Type B pancreatic cell (in vitro differentiated cells): ENCODE measurements at places on chromosomes 13 and 19.

DNA sequence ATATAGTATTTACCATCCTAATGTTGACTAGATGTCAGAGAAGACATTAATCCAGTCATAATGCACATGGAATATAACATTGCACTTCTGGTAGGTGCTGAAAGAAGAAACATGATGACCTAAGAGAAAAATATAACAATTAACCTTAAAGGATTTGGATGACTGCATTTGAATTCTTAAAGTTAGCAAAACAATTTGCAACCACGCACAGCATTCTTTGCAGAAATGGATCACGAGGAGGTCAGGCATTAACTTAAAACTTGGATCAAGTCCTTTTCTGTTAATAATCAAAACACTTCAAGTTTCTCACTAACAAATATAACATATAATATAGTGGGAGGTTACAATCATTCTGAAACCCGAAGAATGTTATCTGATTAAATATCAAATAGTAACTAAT is 525.0 kb upstream of the SLITRK6 start:
- no peaks in the 10 kb centered on the region for H3K27me3 ChIP-seq
- no peak overlapping the region for H3K4me3 ChIP-seq
- H3K4me1 ChIP-seq, result no peaks in the 10 kb centered on the region
- H3K27ac ChIP-seq, result no peak overlapping the region
- no peak for DNase-seq

GRCh38 chr19:27738569-27739193 is 1474.3 kb downstream of the UQCRFS1 start:
- H3K4me1 ChIP-seq, result no peaks in the 10 kb centered on the region
- peaks cover 47% of the 10 kb centered on the region for H3K36me3 ChIP-seq
- H3K27me3 ChIP-seq, result no peaks in the 10 kb centered on the region
- H3K27ac ChIP-seq, result no peak overlapping the region

DNA sequence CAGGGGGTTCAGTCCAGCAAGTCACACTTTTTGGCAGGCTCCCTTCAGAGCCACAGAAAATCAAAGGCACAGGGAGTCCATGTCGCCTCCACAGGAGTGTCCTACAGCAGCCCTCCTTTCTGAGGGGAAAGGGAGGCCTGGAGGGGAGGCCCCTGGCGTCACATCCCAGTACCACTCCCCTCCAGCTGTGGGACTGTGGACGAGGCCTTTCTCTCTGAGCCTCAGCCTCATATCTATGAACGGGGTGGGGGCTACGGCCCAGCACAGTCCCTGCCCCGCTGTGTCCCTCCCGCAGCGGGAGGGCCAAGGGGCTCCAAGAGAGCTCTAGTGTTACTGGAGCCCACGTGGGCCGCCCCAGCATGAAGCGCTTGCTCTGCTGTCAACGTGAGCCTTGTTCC is 23.8 kb downstream of the PEPD start:
- H3K27ac ChIP-seq, result no peak overlapping the region
- H3K27me3 ChIP-seq, result no peaks in the 10 kb centered on the region
- no peak for DNase-seq
- no peaks in the 10 kb centered on the region for H3K36me3 ChIP-seq

GRCh38 chr19:44684892-44685863 is 13.8 kb upstream of the CEACAM16 start:
- no peaks in the 10 kb centered on the region for H3K27me3 ChIP-seq
- peaks cover 4% of the 10 kb centered on the region for H3K4me1 ChIP-seq
- DNase-seq, result no peak

DNA sequence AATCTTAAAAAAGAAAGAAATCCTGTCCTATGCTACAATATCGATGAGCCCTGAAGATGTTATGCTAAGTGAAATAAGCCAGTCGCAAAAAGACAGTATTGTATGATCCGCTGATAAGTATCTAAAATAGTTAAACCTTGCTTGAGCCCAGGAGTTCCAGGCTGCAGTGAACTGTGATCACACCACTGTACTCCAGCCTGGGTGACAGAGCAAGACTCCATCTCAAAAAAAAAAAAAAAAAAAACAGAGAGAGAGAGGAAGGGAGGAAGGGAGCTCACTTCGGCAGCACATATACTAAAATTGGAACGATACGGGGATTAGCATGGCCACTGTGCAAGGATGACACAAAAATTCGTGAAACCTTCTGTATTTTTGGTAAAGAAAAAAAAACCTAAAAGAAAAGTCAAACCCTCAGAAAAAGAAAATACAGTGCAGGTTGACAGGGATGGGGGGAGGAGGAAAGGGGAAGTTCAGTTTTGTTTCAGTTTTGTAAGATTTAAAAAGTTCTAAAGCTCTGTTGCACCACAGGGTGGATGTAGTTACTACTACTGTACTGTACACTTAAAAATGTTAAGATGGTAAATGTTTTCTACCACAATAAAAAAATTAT is 8.4 kb downstream of the CLASRP start:
- H3K27ac ChIP-seq, result peak overlapping the region; percentile 5
- DNase-seq, result no peak
- no peak overlapping the region for H3K4me3 ChIP-seq
- peaks cover 8% of the 10 kb centered on the region for H3K36me3 ChIP-seq
- no peaks in the 10 kb centered on the region for H3K27me3 ChIP-seq

DNA sequence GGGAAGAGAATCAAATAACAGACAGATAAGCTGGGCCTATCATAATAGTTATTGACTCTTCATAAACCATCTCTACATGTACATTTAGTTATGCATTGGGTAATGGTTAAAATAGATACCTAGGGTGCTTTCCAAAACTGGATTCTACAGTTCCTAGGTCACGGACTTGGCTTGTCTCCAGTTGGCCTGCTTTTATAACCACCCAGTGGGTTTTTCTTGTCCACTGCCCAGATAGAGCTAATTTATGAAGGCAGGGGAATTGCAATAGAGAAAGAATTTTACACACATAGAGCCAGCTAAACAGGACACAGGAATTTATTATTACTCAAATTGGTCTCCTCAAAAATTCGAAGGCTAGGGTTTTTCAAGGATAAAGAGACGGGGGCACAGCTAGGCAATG is 97.3 kb downstream of the FAM216B start:
- no peak for DNase-seq
- H3K27ac ChIP-seq, result no peak overlapping the region
- peaks cover 13% of the 10 kb centered on the region for H3K27me3 ChIP-seq
- H3K4me3 ChIP-seq, result no peak overlapping the region

- no peak overlapping the region for H3K4me3 ChIP-seq
- H3K27ac ChIP-seq, result no peak overlapping the region
- no peaks in the 10 kb centered on the region for H3K36me3 ChIP-seq
- no peak for DNase-seq
These were observed 282.5 kb downstream of the ATP8A2 start for GRCh38 chr13:25654322-25654721.

DNA sequence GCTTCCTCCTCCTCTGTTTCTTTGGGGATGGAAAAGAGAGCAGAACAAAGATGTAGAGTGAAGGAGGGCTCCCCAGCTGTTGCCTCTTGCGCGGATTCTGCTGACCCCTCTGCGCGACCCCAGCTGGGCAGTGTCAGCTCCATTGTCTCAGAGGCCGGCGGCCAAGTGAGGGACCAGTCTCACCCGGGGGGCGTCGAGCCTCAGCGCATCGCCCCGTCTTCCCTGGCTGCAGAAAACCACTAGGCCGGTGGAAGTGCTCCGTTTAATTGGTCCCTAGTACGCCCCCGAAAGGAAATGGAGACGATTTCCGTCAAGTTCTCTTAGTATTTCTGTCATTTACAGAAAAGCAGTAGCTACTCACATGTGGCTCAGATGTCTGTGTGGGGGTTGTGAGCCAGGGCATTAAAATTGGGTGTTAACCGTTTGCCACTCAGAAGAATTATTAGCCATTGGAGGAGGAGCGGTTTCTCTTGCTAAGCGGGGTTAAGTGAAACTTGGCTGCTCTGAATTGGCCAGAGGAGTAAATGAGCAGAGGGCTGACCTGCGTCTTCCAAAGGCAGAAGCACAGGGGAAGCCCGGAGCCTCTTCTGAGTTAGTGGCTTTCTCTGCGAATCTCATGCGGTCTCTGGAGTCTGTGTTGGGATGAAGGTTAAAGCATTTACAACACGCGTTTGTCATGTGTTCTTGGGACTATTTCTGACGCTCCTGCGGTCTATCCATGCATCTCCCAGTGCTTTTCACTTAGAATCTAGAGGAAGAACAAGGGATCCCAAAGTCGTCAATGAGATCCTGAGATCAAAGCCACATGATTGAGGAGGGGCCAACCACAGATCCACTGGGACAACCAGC is 132.8 kb upstream of the MYO16 start:
- peak overlapping the region; percentile 51 for H3K27ac ChIP-seq
- no peak for DNase-seq
- H3K4me3 ChIP-seq, result peak overlapping the region; percentile 89
